ENCODE measurements at places on chromosomes 1 and 21.

DNA sequence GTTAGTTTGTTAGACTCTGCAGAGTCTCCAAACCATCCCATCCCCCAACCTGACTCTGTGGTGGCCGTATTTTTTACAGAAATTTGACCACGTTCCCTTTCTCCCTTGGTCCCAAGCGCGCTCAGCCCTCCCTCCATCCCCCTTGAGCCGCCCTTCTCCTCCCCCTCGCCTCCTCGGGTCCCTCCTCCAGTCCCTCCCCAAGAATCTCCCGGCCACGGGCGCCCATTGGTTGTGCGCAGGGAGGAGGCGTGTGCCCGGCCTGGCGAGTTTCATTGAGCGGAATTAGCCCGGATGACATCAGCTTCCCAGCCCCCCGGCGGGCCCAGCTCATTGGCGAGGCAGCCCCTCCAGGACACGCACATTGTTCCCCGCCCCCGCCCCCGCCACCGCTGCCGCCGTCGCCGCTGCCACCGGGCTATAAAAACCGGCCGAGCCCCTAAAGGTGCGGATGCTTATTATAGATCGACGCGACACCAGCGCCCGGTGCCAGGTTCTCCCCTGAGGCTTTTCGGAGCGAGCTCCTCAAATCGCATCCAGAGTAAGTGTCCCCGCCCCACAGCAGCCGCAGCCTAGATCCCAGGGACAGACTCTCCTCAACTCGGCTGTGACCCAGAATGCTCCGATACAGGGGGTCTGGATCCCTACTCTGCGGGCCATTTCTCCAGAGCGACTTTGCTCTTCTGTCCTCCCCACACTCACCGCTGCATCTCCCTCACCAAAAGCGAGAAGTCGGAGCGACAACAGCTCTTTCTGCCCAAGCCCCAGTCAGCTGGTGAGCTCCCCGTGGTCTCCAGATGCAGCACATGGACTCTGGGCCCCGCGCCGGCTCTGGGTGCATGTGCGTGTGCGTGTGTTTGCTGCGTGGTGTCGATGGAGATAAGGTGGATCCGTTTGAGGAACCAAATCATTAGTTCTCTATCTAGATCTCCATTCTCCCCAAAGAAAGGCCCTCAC, at the start of gene OLIG2:
Gene OLIG2, plus strand, starts transcription at position 447 of the 954 bp plus-strand sequence. CDS start 928 bp downstream, outside the sequence.
- no peak for DNase-seq

GRCh38 chr1:39214021-39214713, 9.7 kb downstream of the MACF1 start:
- DNase-seq, result no peak

DNA sequence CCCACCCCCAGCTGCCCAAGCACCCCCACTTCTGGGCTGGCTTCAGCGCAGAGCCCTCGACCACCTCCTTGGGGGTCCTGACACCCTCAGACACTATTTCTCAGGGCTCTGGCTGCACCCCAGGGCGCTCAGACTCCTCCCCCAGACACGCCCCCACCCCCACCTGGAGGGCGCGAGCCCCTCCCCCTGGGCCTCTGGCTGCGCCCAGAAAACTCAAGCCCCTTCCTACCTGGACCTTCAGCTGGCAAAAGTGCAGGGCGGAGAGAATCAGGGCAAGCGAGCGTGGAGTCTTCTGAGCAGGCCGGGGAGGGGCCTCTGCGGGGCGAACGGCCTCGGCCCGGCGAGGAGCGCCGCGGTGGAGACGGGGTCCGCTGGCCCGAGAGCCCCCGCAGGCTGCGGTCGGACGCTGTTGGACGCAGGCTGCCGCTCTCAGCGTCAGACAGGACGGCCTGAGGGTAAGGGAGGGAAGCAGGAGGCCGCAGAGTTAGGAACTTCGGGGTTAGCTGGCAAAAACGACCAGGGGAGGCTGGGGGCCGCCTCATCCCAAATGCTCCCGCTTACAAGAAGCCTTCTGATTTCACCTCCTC, 17.4 kb upstream of the NBPF1 start:
- DNase-seq, result no peak

- no peak for DNase-seq
Observed at GRCh38 chr21:44356636-44357035, 3.2 kb downstream of the TRPM2 start.

DNA sequence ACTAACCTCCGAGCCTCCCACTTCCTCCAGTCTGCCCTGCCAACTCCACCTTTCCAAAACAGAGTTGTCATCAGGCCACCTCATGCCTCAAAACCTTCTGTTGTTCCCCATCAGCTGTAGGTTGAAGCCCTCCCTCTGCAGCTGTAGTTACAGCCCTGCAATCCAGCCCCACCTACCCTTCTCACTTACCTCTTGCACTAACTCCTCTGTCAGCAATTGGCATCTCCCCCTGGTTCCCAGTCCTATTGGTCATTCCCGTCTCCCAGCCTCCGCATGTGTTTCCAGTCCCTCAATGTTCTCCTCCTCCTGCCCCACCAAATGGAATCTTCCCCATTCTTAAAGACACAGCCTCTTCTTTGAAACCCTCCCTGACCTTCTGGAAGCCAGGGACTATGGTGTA, 100.1 kb upstream of the GCLM start:
- DNase-seq, result no peak

DNA sequence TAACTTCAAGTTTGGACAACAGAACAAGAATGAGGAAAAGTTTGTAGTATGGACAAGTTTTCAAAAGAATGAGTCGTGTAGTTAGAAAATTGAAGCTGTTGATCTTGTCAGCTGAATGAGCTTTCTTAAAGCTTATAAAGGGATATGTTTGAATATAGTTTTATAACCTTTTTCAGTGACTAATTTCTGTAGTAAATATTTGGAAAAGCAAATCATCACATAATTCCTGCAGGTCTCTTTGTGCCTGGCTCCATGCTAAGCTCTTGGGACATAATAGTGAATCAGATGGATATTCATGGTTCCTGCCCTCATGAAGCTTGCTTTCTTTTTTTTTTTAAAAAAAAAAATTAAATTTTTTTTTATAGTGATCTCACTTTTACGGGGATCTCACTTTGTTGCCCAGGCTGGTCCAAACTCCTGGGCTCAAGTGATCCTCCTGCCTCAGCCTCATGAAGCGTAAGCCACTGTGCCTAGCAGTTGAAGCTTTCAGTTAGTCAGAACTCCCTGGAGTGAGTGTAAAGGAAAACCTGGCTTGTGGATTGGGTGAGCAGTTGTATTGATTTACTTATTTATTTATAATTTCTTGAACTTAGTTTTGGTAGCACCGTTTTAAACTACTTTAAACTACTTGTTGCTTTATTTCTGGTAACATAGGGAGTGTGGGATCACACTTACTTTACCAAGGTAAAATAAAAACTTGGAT, 15.5 kb downstream of the DYRK1A start:
- DNase-seq, result no peak

GRCh38 chr1:44829506-44830384, 13.3 kb downstream of the PTCH2 start:
- no peak for DNase-seq

GRCh38 chr1:39418236-39418635, 73.2 kb upstream of the BMP8A start:
- DNase-seq, result no peak

DNA sequence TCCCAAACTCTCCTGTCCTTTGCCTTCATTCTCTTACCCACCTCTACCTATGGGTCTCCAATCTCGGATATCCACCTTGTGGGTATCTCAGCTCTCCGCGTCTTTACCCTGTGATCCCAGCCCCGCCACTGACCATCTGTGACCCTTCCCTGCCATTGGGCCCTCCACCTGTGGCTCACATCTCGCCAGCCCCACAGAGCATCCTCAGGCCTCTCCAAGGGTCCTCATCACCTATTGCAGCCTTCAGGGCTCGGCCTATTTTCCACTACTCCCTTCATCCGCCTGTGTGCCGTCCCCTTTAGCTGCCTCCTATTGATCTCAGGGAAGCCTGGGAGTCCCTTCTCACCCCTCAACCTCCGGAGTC, 11.1 kb downstream of the BCAN start:
- no peak for DNase-seq

GRCh38 chr21:32311621-32312020, 13.0 kb downstream of the MRAP start:
- no peak for DNase-seq

GRCh38 chr1:206723805-206724472, 39.2 kb downstream of the MAPKAPK2 start:
- DNase-seq, result no peak

DNA sequence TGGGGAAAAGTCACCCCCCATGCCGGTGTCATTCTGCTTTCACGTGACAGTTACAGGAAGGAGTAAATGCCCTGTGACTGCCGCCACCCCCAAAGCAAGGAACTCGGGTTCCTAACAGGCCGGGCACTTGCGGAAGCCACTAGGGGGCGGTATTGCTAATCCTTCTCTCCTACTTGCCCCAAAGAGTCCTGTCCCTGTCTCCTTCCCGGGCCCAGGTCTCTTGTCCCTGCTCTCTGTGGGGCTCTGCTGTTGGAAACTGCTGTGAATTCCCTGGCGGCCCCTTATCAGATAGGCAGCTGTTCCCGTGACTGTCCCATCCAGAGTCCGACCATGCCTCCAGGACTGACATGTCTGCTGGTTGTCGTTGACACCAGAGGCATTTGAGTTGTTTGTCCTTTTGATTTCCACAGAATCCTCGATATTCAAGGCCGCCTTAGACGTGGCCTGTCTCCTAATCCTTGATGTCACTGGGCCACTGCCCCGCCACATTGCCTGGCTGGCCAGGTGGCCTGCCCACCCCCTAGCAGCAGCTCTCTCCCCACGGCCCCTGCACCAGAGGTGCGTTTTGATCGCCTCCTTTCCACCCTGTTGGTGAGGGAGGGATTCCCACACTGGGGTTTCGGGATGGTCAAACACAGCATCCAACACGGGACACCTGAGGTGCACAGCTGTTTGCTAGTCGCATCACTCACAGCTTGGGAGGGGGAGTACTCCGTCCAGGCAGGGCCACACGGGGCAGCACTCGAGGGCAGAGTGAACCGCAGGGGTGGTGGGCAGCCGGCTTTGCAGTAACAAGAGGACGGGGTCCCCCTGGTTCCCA, 37.3 kb downstream of the CHAF1B start:
- DNase-seq, result no peak

GRCh38 chr1:184854496-184855140, 100.0 kb upstream of the EDEM3 start:
- no peak for DNase-seq

DNA sequence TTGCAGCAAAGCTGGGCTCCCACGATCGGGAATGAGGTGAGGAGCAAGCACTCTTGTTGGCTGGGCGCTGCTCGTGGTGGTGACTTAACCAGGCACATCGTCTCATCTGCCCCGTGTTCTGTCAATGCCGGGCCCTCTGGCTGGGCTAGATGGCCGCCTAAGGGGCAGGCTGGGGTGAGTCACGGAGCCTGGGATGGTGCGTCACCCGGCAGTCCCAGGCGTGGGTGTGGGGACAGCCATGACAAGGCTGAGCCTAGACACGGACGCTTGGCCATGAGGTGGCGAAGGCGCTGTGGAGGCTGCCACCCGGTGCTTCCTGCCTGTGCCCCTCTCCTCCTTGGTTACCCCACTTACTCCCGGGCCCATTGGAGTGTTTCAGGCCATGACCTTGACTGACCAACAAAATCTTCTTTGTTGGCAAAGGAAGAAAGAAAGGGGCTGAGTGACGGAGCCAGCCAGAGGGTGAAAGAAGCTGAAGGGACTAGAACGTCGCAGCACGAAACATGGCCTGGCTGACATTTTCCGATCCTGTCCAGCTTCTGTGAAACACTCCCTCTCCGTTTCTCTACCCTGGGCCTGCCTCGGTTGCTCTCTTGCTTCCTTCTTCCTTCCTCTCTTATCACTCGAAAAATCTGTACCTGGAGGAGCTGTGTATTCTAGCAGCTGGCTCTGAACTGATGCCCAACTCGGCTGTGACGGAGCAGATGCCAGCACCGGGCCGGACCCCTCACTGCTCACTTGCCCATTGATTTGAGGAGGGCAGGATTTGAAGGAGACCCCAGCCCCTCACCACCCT, 596 bp downstream of the CD247 start:
- DNase-seq, result peak; percentile 67

DNA sequence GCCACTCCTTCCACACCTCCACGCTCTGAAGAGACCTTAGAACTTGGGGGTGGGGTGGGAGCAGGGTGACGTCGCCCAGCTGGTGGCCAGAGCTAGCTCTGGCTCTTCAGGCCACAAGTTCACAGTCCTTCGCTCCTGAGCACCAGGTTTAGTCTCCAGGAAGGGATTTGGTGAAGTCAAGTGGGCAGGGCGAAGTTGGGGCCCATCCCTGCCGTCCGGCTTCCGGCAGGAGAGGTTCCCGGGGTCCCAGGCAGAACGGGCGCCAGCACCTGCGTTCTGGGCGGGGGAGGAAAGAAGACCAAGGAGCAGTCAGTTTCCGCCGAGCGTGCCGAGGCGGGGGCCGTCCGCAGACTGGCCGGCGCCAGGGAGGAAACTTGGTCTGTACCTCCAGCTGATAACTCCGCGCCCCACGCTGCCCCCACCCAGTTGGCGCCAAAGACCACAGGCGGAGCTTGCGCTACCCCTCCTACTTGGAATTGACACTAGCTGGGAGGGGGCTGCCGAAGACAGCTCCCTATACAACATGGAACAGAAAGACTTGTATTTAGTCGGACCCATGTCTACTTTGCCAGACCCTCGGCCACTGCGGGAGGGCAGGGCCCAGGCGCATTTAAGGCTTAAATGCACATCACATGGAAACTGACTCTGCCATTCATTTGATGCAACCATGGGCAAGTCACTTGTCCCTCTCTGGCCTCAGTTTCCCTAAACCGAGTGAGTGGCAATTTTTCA, 995 bp downstream of the ID3 start:
- no peak for DNase-seq

DNA sequence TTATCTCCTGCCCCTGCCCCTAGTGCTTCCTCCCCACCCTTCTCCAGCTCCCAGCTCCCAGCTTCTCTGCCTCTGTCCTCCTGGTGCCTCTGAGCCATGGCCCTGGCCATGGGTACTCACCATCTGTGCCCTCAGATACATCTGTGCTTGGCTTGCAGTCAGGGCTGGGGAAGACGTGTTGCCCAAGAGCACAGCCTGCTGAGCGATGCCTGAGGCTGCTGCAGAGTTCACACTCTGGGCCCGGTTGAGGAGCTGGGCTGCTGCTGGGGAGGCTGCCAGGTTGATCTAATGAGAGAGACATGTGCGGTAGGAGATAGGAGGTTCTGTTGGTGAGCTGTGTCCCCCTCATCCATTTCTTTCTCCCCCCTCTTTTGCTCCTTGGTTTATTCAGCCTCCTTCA, 49.4 kb upstream of the A3GALT2 start:
- no peak for DNase-seq

DNA sequence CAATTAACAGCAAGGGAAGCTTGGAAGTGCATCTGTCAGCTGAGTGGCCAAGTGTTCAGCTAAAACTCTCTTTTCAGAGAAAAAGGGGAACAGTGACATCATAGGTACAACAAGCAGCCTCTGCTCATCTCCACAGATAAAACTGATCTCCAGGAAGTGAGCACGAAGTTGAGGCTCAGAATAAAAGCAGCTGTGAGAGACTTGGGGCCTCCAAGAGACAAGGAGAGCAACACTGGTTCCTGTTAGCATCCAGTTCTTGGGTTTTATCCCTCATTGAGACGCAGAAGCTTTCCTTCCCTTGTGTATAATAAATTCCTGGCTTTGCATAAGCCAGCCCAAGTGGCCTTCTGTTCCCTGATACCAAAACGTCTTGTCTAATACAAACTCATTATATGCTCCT, 20.0 kb upstream of the CNN3 start:
- DNase-seq, result no peak

DNA sequence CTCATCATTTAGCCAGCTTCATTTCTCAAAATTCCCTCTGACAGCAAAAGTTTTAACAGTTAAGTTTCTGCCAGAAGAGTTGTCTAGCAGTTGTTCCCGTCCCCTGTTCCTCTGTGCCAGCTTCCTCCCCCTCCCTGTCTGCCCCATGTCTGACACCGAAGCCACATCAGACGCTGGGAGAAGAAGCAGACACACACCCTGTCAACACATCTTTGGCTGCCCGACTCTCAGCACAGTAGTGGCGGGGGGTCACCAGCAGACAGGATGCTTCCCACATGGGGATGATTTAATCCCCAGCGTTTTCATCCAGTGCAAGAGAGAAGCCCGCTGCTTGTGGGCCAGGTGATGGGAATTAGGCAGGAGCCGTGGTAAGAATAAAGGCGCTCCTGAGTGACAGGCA, 379.4 kb upstream of the RUNX1 start:
- peak; percentile 12 for DNase-seq
